ENCODE measurements at places on chromosomes 6 and 20. TPM values are rescaled to one million over a fixed set of nuclear protein-coding genes. Genes with fewer than 3 reads are reported as not detected.

The MAP1LC3A gene
- 7.8 TPM for total RNA-seq

The GPR6 gene
- not detected for total RNA-seq

The DEF6 gene
- total RNA-seq, result 0.65 TPM

The DOK5 gene
- total RNA-seq, result 10.4 TPM

The NANP gene
- total RNA-seq, result 12.8 TPM

The LY6G5B gene
- 5.7 TPM for total RNA-seq

The MEP1A gene
- total RNA-seq, result not detected

The SLC17A2 gene
- not detected for total RNA-seq

The TNNC2 gene
- total RNA-seq, result not detected

The NUP153 gene
- 65.7 TPM for total RNA-seq

The TMEM217 gene
- 9.1 TPM for total RNA-seq

The ZBTB12 gene
- 1.1 TPM for total RNA-seq

The SIRPB2 gene
- 0.79 TPM for total RNA-seq

The FLRT3 gene
- 0.14 TPM for total RNA-seq

The OVOL2 gene
- total RNA-seq, result not detected

The EYA4 gene
- total RNA-seq, result not detected

The EPB41L1 gene
- total RNA-seq, result 9.0 TPM

The CTAGE9 gene
- total RNA-seq, result not detected

The SLC22A16 gene
- not detected for total RNA-seq

The RAB44 gene
- under 0.01 TPM for total RNA-seq

The MLN gene
- total RNA-seq, result not detected

The ADAT2 gene
- total RNA-seq, result 15.4 TPM

The DYNLT2 gene
- total RNA-seq, result 1.4 TPM

The SSTR4 gene
- total RNA-seq, result not detected

The PFDN6 gene
- total RNA-seq, result 31.6 TPM

The CD24 gene
- total RNA-seq, result 1.7 TPM

The SNX21 gene
- total RNA-seq, result 19.8 TPM

The ARMC12 gene
- total RNA-seq, result 0.13 TPM

The LYRM2 gene
- total RNA-seq, result 28.1 TPM

The PRR18 gene
- total RNA-seq, result not detected

The TFAP2C gene
- not detected for total RNA-seq

The KIF25 gene
- total RNA-seq, result not detected

The SAMHD1 gene
- 58.7 TPM for total RNA-seq

The ZBTB22 gene
- 6.0 TPM for total RNA-seq

The TRIM31 gene
- total RNA-seq, result not detected

The C20orf204 gene
- 2.1 TPM for total RNA-seq

The OLIG3 gene
- total RNA-seq, result not detected

The TAGAP gene
- total RNA-seq, result not detected

The PAK5 gene
- not detected for total RNA-seq

The SLC26A8 gene
- under 0.01 TPM for total RNA-seq

The SYNGAP1 gene
- total RNA-seq, result 3.5 TPM

The COL11A2 gene
- 0.13 TPM for total RNA-seq

The SMIM26 gene
- total RNA-seq, result 77.2 TPM

The CCN2 gene
- 711 TPM for total RNA-seq

The ME1 gene
- total RNA-seq, result 48.2 TPM

The PRPH2 gene
- total RNA-seq, result not detected

The BPIFA1 gene
- not detected for total RNA-seq

The SAMD10 gene
- total RNA-seq, result 2.6 TPM

The SIGLEC1 gene
- total RNA-seq, result not detected

The FAM184A gene
- 0.66 TPM for total RNA-seq

The PPP1R14C gene
- not detected for total RNA-seq

The RIPOR2 gene
- total RNA-seq, result not detected

The IMPG1 gene
- not detected for total RNA-seq

The DEFB132 gene
- total RNA-seq, result not detected

The EIF6 gene
- total RNA-seq, result 115 TPM

The NKX2-4 gene
- not detected for total RNA-seq

The CD83 gene
- total RNA-seq, result 0.53 TPM
